Liver (tissue), 10 donors: ENCODE measurements at places on chromosomes 4 and X.

DNA sequence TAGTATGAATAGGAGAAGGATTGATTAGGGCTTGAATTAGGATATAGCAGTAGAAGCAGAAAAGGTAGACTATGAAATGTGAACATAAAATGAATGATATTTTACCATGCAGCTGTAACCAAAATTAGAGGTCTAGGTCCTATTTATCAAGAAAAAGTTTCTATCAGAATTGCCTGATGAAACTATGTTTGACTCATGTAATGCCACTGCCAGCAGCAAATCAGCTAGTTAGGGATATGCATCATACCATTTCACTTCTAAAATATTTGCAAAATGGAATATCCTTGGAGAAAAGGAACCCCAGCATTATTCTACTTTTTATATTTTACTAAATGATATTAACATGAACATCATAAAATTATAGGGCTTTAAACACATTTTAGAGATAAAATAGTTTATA lies 188.4 kb downstream of the WDFY3 start:
- no peak for DNase-seq

DNA sequence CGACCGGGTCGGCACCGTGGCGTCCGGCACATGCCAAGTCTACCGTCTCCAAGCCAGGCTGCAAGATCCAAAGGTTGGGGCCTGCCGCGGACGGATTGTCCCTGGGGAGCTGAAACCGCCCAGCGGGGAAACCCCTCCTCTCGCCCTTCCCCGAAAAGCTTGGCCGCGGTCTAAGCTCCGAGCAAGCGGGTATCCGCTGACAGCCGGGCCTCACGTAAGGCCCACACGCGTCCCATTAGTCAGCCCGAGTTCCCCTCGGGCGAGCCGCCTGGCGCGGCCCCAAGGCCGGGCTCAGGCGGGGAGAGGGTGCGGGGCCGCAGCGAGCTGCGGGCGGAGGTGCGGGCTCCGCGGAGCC lies 6.8 kb upstream of the BCOR start:
- no peak for DNase-seq

GRCh38 chrX:134780908-134781307 lies 122.6 kb upstream of the PLAC1 start:
- DNase-seq, result no peak

- DNase-seq, result no peak
Measured at GRCh38 chr4:31343061-31343460, 622.9 kb downstream of the PCDH7 start.

DNA sequence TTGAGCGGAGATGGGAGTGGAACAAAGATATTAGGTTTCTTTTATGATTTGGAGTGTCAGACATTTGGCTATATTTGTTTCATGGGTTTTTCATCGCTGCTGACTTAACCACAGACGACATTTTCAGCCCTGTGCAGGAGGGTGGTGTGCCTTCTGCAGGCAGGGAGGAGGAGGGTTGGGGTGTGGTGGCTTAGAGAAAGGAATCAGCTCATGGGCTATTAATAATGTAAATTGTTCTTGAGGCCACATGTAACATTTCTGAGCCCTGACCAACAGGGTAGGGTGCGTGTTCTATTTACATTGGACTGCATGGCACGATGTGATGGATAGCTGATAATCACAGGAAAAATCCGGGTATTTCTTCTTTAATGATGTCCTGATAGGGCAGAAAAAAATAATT lies 67.6 kb downstream of the POLA1 start:
- DNase-seq, result no peak

DNA sequence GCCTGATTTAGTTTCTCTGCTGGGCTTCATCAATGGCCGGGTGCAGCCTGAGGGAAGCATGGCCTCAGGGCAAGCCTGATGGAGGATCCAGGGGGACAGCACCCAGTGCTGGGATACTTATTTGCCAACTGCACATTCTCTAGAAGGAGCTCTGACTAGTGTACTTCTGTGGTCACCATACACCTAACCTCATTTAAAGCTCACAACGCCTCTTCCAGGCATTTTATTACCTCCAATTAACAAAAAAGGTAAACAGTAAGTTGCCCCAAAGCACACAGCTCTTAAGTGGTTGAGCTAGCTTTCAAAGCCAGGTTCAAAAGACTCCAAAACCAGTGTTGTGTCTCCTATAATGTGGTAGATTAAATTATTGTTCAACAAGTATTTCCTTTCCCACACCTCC lies 26.8 kb upstream of the ATXN3L start:
- no peak for DNase-seq

DNA sequence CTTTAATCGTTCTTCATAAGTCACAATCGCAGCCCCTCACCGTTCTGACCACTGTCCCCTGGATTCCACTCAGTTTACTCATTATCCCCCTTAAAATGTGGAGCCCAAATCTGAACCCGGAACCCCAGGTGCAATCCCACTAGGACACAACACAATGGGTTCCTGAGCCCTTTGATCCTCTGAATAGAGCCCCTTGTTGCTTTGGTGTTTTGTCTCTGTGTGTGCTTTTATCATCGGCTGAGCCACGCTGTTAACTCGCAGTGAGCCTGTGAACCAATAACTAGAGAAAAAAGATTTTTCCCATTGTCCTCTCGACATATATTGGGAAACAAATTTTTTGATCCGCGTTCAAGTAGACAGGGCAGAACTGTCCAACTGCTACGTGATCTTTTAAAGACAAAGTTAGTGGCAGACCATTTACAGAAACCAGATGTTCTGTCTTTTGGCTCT lies 617 bp upstream of the PDHA1 start:
- DNase-seq, result no peak

GRCh38 chr4:143743591-143743990 lies 43.1 kb upstream of the FREM3 start:
- DNase-seq, result no peak

GRCh38 chr4:161577579-161578301 lies 586.1 kb downstream of the FSTL5 start:
- DNase-seq, result no peak

DNA sequence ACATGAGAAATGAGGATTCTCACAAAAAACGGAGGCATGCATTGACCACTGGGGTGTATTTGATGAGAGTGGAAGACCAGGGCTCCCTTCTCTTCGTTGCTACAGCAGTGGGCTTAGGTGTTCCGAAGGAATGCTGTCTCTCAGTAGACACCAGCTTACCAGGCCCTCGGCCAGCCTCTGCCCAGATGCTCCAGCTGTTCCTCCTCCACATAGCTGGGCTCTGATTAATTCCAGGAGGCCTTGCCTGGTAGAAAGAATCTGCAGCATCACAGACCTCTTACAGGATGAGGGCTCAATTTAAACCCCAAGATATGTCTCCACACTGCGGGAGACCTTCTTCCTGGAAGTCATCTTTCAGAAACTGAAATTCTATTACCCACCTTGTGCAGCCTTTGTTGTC lies 346.6 kb upstream of the TENM3 start:
- DNase-seq, result no peak

DNA sequence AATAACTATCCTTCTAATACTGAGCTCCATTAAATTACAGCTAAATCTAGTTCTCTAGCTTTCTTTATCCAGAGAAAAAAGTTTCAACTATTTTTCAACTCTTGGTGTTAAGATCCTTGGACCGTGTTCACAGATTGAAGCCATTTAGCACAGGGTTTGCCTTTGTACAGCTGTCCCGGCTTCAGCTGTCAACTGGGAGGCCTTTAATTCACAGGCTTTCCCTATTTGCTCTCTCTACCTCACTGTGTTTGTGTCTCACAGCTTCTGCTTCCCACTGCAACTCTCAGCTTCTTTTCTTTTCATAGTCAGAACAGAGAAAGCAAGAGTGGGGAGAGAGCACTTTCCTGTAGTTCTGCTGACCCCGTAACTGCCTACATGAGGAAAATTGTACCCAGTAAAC lies 76.9 kb upstream of the SMAD1 start:
- no peak for DNase-seq

GRCh38 chrX:68018248-68019203 lies 414.8 kb downstream of the OPHN1 start:
- no peak for DNase-seq

GRCh38 chrX:6169407-6169806 lies 59.3 kb downstream of the NLGN4X start:
- no peak for DNase-seq

GRCh38 chr4:82823062-82823461 lies 24.5 kb upstream of the SCD5 start:
- no peak for DNase-seq

DNA sequence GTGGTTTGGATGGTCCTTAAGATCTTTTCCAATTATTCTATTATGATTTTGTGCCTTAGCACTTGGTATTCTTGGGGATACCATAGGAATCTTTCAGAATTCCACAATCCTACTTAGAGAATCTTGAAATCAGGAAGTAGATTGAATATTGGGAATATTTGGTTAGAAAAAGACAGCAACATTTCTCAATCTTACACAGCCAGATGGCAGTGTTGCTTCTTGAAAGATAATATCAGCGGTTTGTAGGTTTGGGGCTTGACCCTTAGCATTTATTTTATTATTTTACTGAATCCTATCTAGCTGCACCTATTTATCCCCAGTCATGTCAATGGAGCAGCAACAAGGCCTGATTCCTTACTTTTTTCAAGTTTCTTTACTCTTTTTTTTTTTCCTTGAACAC lies 28.6 kb downstream of the MAGEB1 start:
- DNase-seq, result no peak
